ENCODE measurements at places on chromosomes 3 and 15.
A peak's percentile ranks its signal among the peaks of the same experiment; 100 is the strongest.

GRCh38 chr3:38960042-38960622, 91.6 kb downstream of the SCN11A start:
- no peak for DNase-seq

DNA sequence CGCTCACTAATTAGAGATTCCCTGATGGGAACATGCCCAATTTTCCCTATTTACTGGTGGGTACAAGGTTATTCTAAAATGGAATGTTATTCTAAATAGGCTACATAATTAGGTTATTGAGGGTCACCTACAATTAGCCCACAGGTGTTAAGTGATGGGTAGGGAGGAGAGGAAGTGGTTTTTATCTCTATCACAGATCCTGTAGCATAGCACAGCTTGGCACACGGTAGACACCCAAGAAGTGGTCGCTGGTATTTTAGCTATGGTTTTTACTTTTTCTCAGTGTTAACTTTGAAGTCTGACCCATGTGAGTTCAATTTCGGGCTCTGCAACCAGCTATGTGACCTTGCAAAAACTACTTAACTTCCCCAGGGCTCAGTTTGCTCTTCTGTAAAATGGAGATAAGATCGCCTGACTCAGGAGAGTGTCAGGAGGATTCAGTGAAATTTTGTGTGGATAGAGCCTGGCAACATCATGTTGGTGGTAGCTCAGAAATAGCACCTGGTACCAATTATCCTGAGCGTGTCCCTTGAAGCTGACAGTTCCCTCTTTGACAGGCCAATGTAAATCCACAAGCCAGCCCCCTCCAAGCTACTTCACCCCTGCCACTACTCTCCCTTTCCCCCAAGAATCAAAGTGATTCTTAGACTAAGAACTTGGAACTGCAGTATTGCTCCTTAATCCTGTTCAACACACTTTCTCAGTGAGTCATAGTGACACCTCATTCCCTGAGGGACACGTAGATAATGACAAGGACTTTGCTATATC, 8.7 kb upstream of the LMCD1 start:
- no peak for DNase-seq

DNA sequence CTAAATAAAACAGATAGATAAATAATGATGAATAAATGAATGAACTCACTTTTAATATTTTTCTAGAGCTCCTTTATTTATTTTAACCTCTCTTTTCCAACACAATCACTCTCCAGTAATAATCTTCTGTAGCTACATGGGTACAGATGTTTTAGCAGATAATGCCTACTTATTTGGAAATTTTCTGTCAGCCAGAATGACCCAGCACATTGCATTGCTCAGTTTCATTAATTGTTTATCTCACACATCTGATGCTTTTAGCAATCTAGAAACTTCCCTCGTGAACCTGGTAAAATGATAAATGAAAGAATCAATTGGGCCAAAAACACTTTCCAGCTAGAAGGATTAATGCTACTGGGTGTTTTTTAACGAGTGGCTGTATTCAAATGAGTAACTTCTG, 14.9 kb upstream of the MYH15 start:
- no peak for DNase-seq

DNA sequence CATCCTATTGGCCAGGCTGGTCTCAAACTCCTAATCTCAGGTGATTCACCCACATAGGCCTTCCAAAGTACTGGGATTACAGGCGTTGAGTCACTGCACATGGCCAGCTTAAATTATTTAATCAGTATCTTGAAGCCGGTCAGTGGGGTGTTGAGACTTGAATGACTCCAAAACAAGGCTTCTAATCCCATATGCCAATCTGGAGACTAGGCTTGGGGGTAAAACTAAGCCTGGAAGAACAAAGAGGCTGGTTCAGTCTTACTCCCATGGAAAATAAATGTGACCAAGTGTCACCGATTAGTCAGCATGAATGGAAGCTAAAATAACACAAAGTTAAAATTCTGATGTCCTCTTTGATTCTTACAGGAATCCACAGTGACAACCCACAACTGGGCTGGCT, 509.1 kb downstream of the FOXP1 start:
- DNase-seq, result no peak

DNA sequence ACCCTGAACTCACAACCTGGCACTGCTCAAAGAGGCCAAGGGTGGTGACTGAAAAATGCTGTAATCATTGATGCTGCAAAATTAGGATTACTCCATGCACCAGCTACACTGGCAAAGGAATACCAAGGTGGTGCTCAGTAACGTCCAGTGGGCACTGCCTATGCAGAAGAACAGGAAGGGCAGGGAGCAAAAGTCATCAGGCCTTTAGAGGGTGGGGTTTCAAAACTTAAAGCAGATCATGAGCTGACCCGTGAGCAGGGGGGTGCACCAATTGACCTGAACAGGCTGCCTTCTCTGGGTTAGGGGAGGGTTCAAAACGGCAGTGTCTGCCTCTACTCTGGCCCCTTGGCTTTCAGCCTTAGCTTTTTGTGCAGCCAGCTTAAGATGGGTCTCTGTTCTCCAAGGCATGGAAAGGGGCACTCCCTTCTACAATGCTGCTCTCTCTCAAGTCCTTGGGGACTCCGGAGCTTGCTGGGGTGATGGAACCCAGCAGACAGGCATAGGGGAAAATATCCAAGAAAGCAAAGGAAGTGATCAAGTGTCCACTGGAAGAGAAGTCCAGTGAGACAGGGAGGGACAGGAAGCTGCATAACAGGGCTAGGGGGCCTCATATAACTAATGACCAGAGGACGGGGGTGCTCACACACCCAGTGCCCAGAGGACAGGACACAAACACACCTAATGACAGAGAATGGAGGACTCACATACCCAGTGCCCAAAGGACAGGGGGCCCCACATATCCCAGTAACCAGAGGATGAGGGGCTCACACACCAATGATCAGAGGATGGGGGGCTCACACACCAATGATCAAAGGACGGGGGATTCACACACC, 11.4 kb downstream of the RAB6B start:
- DNase-seq, result no peak

DNA sequence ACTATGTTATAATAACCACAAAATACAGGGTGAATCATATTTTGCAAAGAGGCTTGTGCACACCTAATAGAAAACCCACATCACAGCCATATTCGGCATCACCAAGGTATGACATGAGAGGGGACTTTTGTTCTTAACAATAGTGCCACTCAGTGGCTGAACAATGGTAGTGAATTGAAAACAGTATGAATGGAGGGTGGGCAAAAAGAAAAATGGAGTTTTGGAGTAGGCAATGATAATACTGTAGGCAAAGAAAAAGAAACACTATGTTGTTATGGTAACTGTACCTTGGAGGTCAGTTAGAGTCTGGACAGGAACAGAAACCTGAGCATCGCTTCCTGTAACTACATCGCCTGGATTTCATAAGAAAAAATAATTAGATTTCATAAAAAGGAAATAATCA, 348.6 kb downstream of the PLCL2 start:
- DNase-seq, result no peak

DNA sequence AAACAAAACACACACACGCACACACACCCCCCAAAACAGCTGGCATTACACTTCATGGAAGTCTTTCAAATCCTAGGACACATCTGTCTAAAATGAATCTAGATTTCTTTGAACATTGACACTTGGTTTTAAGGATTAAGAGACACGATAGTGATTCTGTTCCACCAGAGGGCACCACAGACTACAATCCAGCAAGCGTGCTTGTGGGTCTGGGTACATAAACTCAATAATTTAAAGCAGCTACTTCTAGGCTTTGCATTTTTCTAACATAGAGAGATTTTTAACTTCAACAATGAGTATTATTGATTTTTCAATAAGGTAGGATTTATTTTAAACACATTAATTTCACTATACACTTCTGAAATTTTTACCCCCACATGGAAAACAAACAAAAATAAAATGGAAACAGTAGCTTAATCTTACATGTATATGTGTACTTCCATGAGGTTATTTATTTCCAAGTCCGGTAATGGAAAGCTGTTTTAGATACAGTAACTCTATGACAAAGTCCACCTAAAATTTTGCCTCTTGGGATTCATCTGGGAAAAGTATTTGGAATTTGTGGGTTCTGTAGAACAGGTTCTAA, 564.0 kb upstream of the TGFBR2 start:
- DNase-seq, result peak; percentile 4

- DNase-seq, result no peak
Measured at GRCh38 chr3:120370463-120370862, 21.3 kb upstream of the LRRC58 start.

GRCh38 chr3:168801794-168802193, 706.1 kb upstream of the GOLIM4 start:
- no peak for DNase-seq

- no peak for DNase-seq
Measured at GRCh38 chr3:148221303-148221702, 476.4 kb upstream of the AGTR1 start.

- no peak for DNase-seq
Measured at GRCh38 chr3:131591394-131592014, 88.7 kb upstream of the MRPL3 start.

- no peak for DNase-seq
Measured at GRCh38 chr15:68787609-68788263, 33.0 kb downstream of the ANP32A start.

DNA sequence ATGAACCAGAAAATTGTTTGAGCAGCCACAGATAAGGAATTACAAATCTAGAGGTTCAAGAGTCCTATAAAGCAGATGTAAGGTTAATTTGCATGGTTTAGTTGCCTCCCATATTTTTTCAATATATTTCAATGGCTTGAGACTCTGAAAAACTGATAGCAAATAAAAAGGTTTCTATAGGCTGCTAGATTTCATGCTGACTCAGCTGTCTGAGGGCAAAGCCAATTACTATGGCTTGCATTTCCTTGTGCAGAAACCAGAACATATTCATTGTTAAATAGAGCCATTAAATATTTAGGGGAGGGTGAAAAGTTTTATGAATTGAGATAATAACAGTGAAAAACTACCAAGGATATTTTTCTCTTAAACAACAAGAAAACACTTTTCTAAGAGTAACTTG, 278.1 kb upstream of the CADM2 start:
- DNase-seq, result no peak

GRCh38 chr3:46467562-46467961, 2.9 kb upstream of the LTF start:
- DNase-seq, result no peak

DNA sequence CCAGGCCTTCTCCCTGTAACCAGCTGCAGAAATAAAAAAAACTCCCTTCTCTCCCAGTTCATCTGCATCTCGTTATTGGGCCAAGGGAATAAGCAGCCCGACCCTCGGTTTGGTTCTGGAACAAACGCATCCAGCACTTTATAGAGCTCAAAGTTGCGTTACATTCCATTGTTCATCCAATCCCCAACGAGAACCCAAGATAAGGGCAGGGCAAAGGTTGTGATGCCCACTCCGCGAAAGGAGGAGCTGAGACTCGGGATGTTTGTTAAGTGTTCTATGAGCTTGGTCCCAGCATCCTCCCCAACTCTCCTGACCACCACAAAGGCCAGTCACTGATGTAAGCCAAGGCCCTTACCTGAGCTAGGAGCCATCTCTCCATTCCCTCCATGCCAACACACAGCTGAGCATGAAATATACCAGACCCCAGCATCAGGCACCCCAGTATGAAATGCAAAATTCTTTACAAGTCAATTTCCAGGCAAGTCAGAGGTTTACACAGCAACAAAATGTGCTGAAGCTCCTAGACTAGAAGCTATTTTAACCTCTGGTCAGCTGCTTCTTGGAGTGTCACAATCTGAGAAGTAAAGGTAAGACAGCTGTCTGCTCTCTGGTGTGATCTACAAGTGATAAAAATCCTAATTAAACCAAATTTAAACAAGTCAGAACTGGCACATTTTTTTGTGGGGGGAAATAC, 17.9 kb downstream of the CCDC12 start:
- no peak for DNase-seq

GRCh38 chr15:40134885-40135284, 26.0 kb upstream of the BUB1B start:
- DNase-seq, result no peak

GRCh38 chr15:27272427-27272826, 301.4 kb downstream of the GABRG3 start:
- no peak for DNase-seq

GRCh38 chr3:122533480-122533879, 18.7 kb upstream of the KPNA1 start:
- DNase-seq, result no peak

GRCh38 chr3:145620002-145620401, 541.0 kb downstream of the PLOD2 start:
- no peak for DNase-seq

GRCh38 chr15:80710635-80711554, 15.8 kb downstream of the ABHD17C start:
- DNase-seq, result no peak

GRCh38 chr3:15276028-15276724, 56.2 kb downstream of the SH3BP5 start:
- no peak for DNase-seq

GRCh38 chr3:20343790-20344189, 157.8 kb upstream of the SGO1 start:
- DNase-seq, result no peak

DNA sequence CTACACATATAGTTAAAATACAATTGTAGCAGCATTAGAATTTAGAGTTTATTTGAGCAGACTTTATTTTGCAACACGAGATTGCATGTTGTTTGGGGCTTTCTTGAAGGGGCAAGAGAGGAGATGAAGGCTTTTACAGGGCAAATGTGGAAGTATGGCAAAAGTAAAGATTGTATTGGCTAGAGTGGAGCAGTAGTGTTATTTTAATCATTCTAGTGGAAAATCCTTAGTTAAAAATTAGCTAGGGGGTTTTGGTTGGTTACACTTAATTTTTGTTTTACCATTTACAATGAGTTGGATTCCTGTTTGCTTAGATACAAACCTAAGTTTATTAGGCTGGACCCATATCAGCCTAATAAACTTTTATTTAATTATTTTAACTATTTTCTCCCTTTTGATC, 4.6 kb downstream of the OR5H15 start:
- no peak for DNase-seq

GRCh38 chr3:190716961-190717360, 145.5 kb downstream of the GMNC start:
- no peak for DNase-seq

DNA sequence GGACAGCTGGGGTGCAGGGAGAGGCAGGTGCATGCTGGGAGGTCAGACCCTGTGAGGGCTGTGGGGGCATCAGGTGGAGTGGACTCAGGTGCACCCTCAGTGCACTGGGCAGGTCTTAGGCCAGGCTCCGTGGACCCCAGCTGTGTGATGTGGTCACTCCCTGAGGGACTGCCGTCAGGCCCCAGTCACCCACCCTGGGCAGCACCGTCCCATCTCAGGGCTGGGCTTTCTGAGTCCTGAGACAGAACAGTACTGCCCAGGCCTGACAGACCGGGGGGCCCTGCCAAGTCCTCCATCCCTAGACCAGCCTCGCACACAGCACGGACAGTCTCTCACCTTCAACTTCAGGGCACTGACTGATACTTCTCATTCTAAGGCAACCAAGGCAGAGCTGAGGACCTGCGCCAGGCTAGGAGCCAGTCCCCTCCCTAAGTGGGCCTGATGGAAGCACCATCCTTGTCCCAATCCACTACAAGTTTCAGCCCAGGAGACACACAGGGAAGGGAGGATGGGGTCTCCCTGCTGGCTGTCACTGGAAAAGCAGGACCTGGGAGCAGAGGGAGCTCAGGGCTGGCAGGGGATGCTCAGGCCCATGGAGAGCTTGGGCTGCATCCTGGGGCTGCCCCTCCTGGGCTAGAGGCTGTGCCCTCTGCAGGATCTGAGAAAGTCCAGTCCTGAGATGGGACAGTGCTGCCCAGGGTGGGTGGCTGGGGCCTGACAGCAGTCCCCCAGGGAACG, 86.3 kb downstream of the LMLN start:
- no peak for DNase-seq
